ENCODE measurements at places on chromosomes 7 and 10.

- no peak for DNase-seq
- peaks cover 13% of the 10 kb centered on the region for H3K4me1 ChIP-seq
- peak overlapping the region; percentile 55 for H3K27ac ChIP-seq
- no peak overlapping the region for H3K4me3 ChIP-seq
Observed at GRCh38 chr7:80187727-80188126, 53.1 kb downstream of the GNAI1 start.

- H3K4me1 ChIP-seq, result no peaks in the 10 kb centered on the region
- no peak overlapping the region for H3K27ac ChIP-seq
- H3K27me3 ChIP-seq, result no peaks in the 10 kb centered on the region
- DNase-seq, result no peak
- H3K4me3 ChIP-seq, result no peak overlapping the region
Observed at GRCh38 chr7:112610636-112611035, 129.8 kb downstream of the LSMEM1 start.

GRCh38 chr10:98170249-98171117 is 36.0 kb downstream of the R3HCC1L start:
- H3K4me1 ChIP-seq, result peaks cover 56% of the 10 kb centered on the region
- H3K27ac ChIP-seq, result no peak overlapping the region
- peak; percentile 49 for DNase-seq
- H3K4me3 ChIP-seq, result no peak overlapping the region
- H3K36me3 ChIP-seq, result peaks cover 27% of the 10 kb centered on the region

DNA sequence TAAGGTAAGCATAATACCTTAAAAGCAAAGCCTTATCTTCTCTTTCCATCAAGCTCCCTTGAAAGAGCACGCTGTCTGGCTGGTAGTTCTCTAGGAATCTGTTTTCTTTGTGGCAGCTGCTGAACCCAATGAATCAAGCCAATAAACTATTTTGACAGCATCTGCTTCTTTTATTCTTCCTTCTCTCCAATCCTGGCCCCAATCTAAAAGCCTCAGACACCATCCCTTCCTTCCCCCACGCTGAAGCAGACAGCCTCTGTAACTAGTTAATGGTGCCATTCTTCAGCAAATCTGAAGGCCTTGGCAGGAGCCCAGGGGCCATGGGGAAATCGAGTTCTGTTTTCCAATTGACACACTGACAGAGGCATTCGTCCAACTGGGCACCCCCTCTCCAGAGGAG is 186.6 kb upstream of the LYZL1 start:
- DNase-seq, result no peak
- peaks cover 5% of the 10 kb centered on the region for H3K27me3 ChIP-seq

GRCh38 chr10:44947371-44948152 is 12.0 kb upstream of the RASSF4 start:
- H3K27me3 ChIP-seq, result peaks cover 9% of the 10 kb centered on the region
- peaks cover 29% of the 10 kb centered on the region for H3K36me3 ChIP-seq
- no peak for DNase-seq
- H3K4me3 ChIP-seq, result no peak overlapping the region

- DNase-seq, result peak; percentile 21
- peaks cover 54% of the 10 kb centered on the region for H3K4me1 ChIP-seq
- H3K4me3 ChIP-seq, result peak overlapping the region; percentile 91
- peaks cover 45% of the 10 kb centered on the region for H3K36me3 ChIP-seq
- no peaks in the 10 kb centered on the region for H3K27me3 ChIP-seq
Observed at GRCh38 chr7:73520673-73521635, 1.1 kb downstream of the BAZ1B start.

GRCh38 chr7:52639981-52640380 is 395.5 kb upstream of the POM121L12 start:
- no peaks in the 10 kb centered on the region for H3K27me3 ChIP-seq
- no peak for DNase-seq
- H3K4me3 ChIP-seq, result no peak overlapping the region
- H3K4me1 ChIP-seq, result no peaks in the 10 kb centered on the region
- no peak overlapping the region for H3K27ac ChIP-seq

- DNase-seq, result no peak
- H3K4me1 ChIP-seq, result peaks cover 39% of the 10 kb centered on the region
- H3K36me3 ChIP-seq, result peaks cover 11% of the 10 kb centered on the region
Observed at GRCh38 chr10:127145173-127145572, 51.2 kb downstream of the INSYN2A start.

DNA sequence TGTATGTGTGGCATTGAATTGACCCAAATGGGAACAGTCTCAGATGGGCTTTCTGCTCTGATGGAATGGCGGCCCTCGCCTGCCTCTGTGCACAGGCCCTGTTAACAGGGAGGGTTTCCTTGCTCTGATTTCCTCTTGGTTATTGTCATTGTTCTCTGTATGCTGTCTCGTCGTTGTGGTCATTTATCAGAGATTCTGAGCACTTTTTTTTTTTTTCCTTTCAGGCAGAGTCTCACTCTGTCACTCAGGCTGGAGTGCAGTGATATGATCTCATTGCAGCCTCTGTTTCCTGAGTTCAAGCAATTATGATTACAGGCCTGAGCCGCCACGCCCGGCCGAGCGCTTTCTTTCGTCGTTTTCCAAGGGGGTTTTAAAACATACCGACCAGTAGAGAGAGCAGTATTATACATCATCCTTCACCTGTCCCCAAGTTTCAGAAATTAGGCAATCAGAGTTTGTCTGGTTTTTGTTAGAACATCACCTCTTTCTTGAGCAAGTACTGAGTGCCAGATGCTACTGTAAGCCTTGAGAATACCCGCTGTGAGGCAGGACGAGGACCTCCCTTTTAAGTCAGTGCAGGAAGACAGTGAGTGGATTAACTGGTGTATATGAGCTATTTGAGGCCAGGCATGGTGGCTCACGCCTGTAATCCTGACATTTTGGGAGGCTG is 6.5 kb downstream of the CHST12 start:
- no peak for DNase-seq
- peaks cover 77% of the 10 kb centered on the region for H3K4me1 ChIP-seq
- H3K27me3 ChIP-seq, result peaks cover 3% of the 10 kb centered on the region

GRCh38 chr7:63925626-63926460 is 72.8 kb upstream of the ZNF722 start:
- H3K4me3 ChIP-seq, result no peak overlapping the region
- no peak overlapping the region for H3K27ac ChIP-seq
- H3K27me3 ChIP-seq, result no peaks in the 10 kb centered on the region
- no peaks in the 10 kb centered on the region for H3K4me1 ChIP-seq
- DNase-seq, result no peak

DNA sequence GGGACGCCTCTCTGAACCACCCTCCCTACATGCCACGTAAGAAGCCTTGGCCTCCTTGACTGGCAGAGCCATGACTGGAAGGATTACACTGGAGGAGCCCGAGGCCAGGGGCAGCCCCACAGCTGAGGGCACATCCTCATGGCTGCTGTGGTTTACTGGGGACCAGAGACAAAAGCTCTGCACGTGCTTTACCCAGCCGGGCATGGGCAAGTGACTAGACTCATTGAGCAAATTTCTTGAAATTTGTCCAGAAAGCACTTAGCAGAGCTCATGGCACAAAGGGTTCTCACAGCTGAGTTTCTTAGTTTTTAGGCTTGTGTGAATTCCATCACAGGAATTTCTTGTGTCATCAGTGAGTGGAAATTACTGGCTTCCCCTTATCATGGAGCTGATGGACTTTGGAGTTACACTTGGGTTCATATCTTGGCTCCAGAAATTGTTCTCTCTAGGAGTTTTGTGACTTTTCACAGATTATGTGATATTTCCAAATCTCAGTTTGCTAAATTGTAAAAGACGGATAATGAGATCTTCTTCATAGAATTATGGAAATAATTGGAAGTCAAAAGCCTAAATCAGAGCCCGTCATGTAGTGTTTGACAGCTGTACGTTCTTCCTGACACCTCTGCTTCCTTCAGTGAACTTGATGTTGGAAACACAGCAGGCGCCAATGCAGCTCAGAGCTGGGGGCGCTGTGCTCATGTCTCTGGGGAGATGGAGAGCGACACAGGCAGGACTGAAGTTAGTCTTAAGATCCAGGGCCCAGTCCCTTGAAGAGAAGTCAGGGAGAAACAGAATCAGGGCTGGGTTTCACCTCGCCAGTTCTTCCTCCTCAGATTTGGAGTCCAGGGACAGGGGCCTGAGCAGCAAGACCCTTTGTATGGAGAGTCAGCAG is 47.7 kb upstream of the MGAM2 start:
- no peak overlapping the region for H3K27ac ChIP-seq
- peaks cover 11% of the 10 kb centered on the region for H3K27me3 ChIP-seq
- no peak overlapping the region for H3K4me3 ChIP-seq
- H3K36me3 ChIP-seq, result no peaks in the 10 kb centered on the region
- DNase-seq, result no peak
- no peaks in the 10 kb centered on the region for H3K4me1 ChIP-seq

DNA sequence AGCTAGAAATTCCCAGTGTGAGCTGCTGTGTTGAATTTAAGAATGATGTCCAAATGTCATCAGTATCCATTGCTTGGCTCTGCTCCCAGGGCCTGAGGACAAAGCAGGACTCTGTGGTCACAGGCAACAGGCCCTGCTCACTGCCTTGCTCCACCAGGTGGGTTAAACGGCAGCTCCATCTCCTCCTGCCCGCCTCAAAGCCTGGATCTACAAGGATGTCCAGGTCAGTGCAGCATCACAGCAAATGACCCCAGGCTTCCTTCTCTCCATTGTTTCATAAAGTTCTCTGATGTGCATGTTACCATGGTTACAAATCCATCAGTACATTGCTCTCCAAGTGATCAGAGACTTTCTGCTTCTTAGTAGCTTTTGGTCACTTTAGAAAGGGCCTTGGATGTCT is 322.0 kb upstream of the ZNF32 start:
- no peaks in the 10 kb centered on the region for H3K36me3 ChIP-seq
- no peak overlapping the region for H3K4me3 ChIP-seq
- no peak for DNase-seq
- peaks cover 21% of the 10 kb centered on the region for H3K27me3 ChIP-seq

- H3K27ac ChIP-seq, result no peak overlapping the region
- peaks cover 35% of the 10 kb centered on the region for H3K4me1 ChIP-seq
- no peak for DNase-seq
- H3K27me3 ChIP-seq, result peaks cover 95% of the 10 kb centered on the region
Observed at GRCh38 chr7:100966542-100967291, 2.6 kb upstream of the MUC12 start.

DNA sequence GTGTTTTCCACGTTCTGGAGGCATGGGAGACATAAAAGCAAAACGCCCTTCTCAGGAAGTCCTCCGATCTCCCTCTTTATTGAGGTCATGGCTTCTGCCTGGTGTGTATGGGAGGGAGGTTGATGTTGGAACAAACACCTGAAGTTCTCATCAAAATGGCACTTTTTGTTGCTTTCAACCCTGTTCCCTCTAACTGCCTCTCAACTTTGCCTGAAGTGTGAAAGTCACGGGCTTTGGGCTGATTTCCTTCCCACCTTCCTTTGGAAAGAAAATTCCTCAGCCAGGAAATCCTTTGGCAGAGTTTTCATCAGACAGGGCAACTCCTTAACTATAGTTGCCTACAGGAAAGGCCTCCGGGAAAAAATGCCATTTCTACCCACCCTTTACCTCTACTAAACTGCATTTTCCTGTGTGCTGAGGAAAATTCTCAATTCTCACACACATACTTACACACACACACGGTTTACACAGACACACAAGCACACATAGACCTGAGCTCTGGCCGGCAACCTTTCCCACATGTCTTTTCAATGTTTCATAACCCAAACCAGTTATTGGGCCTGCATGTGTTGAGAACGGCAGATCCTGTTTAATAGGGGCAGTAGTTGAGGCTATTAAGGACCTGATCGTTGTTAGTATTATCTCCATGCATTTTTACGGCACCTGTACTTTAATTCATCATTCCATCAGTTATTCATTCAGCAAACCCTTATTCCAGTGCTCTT is 36.4 kb downstream of the CYP17A1 start:
- no peak for DNase-seq
- peaks cover 41% of the 10 kb centered on the region for H3K36me3 ChIP-seq
- peak overlapping the region; percentile 96 for H3K27ac ChIP-seq
